Left renal cortex interstitium (tissue), 4 donors: ENCODE measurements at places on chromosomes 1 and 21. TPM values are rescaled to one million over a fixed set of nuclear protein-coding genes. Genes with fewer than 3 reads are reported as not detected.

SPRR3 gene
- polyA plus RNA-seq, result 0.18 TPM

PIAS3 gene
- 58.9 TPM for polyA plus RNA-seq

SELENOF gene
- 239 TPM for polyA plus RNA-seq

LRRC38 gene
- polyA plus RNA-seq, result not detected

MMP23B gene
- polyA plus RNA-seq, result 16.0 TPM

UQCRHL gene
- polyA plus RNA-seq, result 1.4 TPM

IQGAP3 gene
- polyA plus RNA-seq, result 9.6 TPM

AMY1A gene
- 0.57 TPM for polyA plus RNA-seq

- no peak for DNase-seq
Observed at GRCh38 chr1:243457363-243457982, 201.6 kb downstream of the SDCCAG8 start.

DNA sequence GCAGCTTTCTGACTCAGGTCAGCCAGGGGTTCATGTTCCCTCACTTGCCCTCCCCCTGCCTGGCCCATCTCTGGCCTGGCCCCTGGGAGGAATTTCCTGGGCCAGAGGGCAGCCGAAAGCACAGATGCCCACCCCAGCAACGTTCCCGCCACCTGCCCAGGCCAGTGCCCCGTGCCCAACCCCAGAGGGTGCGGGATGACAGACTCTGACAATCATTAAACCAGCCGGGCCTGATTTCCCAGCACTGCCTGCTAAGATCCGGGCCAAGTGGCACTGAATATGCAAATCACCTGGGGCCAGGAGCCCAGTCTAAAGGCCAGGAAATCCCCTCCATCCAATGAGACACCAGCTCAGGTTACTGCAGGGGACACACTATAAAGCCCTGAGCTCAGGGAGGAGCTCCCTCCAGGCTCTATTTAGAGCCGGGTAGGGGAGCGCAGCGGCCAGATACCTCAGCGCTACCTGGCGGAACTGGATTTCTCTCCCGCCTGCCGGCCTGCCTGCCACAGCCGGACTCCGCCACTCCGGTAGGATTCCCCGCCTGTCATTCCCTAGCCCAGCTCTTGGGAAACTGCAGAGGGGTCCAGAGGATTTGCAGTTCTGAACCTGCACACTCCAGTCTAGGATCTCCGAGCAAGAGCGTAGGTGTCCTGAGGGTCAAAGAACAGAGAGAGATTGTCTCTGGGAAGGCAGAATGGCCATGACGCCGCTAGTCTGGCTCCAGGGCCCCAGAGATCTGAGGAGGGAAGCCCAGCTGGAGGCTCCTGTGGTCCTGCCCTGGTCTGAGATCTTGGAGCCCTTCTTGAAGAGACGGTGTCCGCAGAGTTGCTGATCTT is at the start of gene ELF3:
Gene ELF3 (plus strand): TSS at position 408 of the 836 bp plus-strand sequence. CDS start 550 bp downstream, outside the sequence.
- DNase-seq, result peak; percentile 82

- DNase-seq, result no peak
Observed at GRCh38 chr21:42734323-42734971, 81.0 kb downstream of the PDE9A start.

DNA sequence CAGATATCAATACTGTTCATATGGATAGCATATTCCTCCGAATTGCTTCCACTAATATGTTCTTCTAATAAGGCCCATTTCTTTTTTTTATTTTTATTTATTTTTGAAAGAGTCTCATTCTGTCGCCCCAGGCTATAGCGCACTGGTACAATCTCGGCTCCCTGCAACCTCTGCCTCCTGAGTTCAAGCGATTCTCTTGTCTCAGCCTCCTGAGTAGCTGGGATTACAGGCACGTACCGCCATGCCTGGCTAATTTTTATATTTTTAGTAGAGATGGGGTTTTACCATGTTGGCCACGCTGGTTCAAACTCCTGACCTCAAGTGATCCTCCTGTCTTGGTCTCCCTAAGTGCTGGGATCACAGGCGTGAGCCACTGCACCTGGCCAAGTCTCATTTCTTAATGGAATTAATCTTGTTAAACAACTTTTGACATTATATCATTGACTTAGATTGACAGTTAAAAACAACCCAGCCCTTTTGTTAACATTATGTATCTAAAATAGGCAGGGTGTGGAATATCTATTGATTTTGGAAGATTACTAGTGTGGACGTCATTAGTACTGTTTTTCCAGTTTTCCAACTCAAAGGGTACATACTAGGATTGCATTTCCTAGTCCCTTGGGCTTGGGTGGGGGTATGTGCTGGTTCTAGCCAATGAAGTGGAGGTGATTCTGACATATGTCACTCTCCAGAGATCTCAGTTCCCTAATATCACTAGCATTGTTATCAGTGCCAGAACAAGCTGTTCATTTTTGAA is 281.4 kb downstream of the GRIK1 start:
- DNase-seq, result no peak

- no peak for DNase-seq
Observed at GRCh38 chr1:243438815-243439214, 183.0 kb downstream of the SDCCAG8 start.

GRCh38 chr1:10943991-10944730 is 68.3 kb upstream of the TARDBP start:
- DNase-seq, result no peak

- DNase-seq, result peak; percentile 37
Observed at GRCh38 chr1:244450597-244451538, 841 bp downstream of the ADSS2 start.

DNA sequence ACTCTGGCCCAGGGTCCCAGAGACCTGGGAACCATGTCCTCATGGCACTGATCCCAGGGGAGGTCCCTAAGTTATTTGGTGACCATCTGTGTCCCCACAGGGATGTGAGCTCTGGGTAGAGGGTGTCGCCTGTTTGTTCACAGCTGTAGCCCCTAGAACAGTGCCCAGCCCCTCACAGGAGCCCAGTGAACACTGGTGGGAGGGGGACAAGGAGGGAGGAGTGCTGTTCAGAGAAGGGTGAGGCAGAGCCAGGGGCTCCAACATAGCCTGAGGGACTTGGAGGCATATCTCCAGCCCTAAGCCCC is 450.4 kb downstream of the MATN1 start:
- DNase-seq, result no peak

DNA sequence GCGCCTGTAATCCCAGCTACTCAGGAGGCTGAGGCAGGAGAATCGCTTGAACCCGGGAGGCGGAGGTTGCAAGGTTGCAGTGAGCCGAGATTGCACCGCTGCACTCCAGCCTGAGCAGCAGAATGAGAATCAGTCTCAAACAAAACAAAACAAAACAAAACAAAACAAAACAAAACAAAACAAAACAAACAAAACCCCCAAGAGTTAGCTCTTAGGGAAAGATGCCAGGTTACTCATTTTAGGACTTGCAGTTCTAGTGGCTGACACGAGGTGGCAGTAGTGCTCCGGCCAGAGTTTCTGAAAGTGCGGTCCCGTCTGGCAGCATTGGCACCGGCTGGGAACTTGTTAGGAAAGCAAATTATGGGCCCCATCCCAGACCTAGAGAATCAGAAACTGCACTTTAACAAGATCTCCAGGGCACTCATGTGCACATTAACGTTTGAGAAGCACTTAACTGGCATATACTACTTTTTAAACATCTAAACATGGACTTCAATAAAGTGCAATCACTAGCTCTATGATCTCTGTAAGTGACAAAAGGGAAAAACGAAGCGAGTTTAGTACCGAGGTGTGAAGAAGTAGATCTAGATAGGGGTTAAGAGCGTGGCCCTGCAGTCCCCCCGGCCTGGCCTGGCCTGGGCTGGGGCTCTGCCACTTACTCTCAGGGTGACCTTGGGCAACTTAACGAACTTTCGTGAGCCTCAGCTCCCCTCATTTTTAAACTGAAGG is 41.9 kb upstream of the TNFRSF1B start:
- peak; percentile 36 for DNase-seq

GRCh38 chr1:174976436-174977108 is 23.2 kb upstream of the CACYBP start:
- DNase-seq, result no peak

GRCh38 chr21:32611471-32611997 is 643 bp downstream of the CFAP298 start:
- DNase-seq, result no peak

DNA sequence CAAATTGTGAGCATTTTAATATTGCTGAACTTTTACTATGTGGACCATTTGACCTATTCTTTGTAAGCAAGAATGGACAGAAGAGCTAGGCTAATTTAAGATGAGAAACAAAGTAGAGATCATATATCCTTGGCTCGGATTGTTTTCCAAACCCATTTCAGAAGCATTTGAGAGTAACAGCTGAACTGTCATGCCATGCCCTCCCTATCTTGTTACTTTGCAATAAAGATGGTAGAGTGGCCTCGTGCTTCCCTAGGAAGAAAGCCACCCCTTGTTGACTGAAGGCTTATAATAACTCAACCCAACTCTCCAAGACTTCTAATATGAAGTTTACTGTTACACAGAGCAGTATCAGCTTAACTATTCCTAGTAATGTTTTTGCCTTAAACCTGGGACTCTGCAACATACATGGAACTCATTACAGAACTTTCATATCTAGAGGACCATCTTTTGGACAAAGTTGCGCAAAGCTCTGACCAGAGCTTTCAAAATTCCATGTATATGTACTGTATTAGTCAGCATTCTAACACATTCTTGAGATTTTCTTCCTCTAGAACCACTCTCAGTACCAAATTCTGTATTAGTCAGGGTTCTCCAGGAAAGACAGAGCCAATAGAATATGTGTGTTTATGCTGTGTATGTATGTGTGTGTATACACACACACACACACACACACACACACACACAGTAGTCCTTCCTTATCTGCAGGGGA is 68.7 kb downstream of the ADAMTS1 start:
- DNase-seq, result no peak

DNA sequence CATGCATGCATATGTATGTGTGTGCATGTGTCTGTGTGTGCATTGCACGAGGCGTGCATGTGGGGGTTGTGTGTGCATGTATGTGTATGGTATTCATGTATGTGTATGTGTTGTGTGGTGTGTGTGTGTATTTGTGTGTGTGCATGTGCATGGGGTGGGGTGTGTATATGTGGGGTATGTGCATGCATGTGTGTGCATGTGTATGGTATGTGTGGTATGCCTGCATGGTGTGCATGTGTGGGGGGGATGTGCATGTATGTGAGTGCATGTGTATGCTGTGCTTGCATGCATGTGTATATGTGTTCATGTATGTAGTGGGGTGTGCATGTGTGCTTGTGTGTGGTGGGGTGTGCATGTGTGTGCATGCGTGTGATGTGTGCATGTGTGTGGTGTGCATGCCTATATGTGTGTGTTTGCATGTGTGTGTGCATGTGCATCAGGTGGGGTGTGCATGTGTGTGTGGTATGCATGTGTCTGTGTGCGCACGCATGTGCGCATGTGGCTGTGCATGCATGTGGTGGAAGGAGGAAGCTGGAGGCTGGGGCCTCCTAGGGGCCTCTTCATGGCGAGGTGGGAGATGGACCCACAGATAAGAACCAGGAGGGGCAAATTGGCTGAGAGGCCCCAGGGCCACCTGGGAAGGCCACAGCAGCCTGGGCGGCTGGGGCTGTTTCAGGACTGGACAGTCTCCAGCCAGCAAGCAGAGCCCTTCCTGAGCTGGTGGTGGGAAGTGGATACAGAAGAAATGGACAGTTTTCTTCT is 35.9 kb upstream of the ARF1 start:
- no peak for DNase-seq

DNA sequence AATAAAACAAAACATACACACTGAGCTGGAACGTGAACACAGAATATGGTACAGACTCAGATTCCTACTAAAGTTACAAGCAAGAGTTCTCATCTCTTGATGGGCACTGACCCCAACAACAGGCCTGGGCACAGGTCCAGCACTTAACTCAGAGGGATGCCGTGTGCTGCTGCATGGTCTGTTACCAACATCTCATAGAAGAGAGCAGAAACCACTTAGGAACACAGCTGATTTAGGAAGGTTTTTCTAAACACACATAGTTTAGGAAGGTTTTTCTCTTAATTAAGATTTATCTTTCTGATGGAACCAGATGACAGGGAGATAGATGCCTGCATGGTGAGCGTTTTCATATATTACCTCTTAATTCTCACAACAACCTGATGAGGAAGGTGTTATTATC is 1.5 kb downstream of the GCLM start:
- DNase-seq, result no peak

DNA sequence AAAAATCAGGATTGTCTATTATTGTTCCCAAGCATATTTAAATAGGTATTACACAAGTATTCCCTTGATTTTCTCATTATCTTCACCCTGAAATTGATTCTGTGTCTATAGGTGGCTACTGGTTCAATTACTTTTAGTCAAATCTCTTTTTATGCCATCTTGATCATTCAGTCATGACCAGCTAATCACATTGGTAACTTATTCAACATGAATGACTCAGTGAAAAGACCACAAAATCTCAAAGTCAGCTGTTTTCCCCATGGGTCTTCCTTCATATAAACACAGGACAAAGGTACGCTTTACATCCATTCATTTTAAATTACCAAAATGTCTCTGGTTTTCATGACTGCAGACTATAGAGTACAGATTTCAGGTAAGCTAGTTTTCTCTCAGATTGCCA is 23.7 kb upstream of the NRIP1 start:
- no peak for DNase-seq

DNA sequence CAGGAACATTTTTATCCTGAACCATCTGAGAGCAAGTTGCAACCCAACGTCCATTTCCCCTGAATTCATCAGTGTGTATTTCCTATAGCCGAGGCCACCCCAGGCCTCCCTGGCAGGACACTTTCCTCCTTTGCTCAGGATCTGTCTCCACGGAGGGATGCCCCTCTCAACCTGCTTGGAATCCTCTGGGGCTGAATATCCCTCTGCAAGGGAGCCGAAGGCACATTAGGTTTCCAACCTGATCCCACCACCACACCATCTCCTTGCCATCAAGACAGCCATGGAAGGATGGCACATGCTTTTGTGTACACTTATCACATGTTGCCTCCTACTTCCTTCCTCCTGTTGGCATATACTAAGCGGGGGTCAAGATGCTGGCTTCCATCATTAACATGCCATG is 74.8 kb upstream of the EDN2 start:
- no peak for DNase-seq

- DNase-seq, result no peak
Observed at GRCh38 chr1:217431395-217431794, 199.5 kb downstream of the GPATCH2 start.

DNA sequence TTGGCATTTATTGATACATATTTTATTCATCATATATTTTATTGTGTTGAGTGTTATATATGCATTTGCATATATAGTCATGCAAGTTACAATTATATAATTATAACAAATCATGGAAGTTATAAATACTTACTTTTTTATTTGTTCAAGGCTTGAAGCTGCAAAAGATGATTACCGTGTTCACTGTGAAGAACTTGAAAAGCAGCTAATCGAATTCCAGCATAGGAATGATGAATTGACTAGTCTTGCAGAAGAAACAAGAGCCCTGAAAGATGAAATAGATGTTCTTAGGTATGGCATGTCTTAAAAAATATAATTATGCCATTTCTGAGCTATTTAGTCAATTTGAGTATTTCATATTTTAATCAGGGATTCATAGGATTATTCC is 32.1 kb downstream of the HOOK1 start:
- DNase-seq, result no peak

DNA sequence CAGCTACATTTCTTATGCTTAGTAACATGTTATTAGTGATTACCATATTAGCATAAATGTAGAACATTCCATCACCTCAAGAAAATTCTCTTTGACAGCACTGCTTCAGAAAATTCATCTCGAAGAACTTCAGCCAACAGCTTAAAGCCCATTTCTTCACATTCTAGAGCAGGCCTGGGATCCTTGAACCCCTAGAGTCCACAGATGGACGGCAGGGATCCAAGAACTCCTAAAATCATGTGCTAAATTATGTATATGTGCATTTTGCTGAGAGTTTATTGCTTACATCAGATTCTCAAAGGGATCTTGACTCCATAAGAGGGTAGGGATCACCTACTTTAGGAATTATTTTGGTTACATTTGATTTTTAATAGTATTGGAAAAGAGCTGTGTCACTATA is 76.2 kb upstream of the TEKT2 start:
- no peak for DNase-seq
